ENCODE measurements at places on chromosomes 2 and 18. TPM values are rescaled to one million over a fixed set of nuclear protein-coding genes. Genes with fewer than 3 reads are reported as not detected.
A peak's percentile ranks its signal among the peaks of the same experiment; 100 is the strongest.

LYPD1 gene
- polyA plus RNA-seq, result 1.7 TPM

CXCR1 gene
- not detected for polyA plus RNA-seq

FHOD3 gene
- 2.7 TPM for polyA plus RNA-seq

KIF5C gene
- 37.8 TPM for polyA plus RNA-seq

IGFBP5 gene
- 0.43 TPM for polyA plus RNA-seq

ASB18 gene
- not detected for polyA plus RNA-seq

CAPN10 gene
- polyA plus RNA-seq, result 30.2 TPM

UGT1A7 gene
- polyA plus RNA-seq, result not detected

NYAP2 gene
- not detected for polyA plus RNA-seq

GRCh38 chr2:188610827-188611226 is 319.2 kb downstream of the GULP1 start:
- DNase-seq, result no peak

DNA sequence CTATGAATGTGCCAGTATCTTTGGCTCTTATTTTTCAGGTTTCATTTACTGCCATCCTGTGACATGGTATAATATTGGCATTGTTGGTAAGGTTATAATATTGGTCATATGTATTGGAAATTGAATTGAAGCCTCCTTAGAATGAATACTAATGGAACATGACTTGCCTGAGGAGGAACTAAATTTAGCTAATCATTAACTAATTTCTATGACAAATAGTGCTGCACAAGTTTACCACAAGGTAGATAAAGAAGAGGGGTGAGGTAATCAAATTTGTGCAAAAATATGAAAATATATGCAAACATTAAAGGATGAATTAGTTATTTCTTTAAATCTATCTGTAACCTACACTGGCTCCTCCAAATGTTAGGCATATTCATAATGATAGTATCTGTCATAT is 43.2 kb upstream of the ORC2 start:
- DNase-seq, result no peak

GRCh38 chr2:199207011-199207410 is 250.7 kb downstream of the SATB2 start:
- DNase-seq, result no peak

GRCh38 chr18:44699572-44700261 is 19.0 kb downstream of the SETBP1 start:
- DNase-seq, result no peak

DNA sequence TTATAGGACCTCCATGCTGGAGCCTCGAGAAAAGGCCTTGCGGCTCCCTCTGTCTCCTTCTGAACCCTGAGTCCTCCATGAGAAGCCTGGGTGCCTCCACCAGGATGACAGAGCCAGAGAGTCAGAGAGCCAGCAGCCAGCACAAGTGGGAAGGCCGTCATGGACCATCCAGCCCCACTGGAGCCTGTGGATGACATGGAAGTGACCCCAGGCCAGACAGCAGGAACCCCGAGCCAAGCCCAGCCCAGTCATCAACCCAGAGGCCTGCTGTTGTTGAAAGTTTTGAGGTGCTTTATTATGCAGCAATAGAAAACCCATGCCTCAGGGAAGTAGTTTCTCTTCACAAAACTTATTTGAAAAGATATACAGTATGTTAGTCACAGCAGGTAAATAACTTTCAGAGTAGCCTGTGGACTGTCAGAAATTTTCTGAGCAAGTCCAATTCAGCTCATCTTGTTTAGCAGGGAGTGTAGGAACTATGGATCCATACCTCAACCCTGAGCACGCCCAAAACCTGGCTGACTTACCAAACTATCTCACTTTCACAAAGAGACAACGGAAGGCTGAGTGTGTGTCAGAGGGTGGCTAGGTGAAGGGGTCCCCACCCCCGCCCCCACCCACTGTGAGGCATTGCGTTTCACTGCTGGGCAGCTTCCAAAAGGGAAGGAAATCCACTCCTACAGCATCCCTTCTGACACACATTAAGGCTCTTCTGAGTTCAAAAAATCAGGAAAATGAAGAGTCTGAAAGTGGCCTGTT is 79.9 kb upstream of the NDUFV2 start:
- no peak for DNase-seq

DNA sequence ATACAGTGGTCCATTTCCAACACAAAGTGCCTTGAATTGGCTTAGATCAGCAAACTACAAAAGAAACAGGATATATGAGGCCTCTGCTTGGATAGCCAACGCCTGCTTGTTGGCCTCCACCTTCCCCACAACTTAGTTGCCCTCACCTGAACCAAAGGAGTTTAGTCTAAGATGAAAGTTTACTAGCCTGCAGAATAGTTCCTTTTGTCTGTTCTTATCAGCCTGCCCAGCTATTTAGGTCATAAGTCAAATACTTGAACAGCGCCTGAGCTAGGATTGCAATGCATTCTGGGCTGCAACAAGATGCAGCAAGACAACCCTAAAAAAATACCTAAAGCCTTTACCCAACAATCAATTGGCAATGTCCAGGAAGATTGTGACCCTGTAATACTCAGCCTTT is 13.1 kb upstream of the EPG5 start:
- DNase-seq, result no peak

DNA sequence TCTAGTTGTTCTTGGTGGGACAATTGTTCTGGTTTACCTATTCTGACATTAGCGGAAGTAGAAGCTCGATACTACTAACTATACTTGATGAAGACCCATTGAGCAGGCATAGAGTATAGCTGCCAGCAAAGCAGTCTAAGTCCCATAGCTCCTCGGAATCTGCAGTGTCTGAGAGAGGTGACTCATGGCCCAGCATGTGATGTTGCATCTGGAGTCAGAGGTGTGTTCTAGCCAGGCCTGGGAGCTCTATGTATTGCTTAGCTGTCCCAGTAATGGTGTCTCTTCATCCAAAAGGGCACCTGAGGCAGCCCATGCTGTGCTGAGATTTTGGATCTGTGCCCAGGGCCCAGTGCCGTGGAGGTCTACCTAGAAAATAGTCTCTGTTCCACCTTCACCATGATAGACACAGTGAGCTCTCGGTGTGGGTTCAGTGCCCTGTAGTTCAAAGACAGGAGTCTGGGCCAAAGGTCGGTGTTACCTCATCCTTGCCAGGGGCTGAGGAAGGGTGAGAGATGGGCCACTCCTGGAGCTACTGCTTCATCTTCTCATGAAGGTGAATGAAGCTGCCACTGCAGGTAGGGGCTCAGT is 47.3 kb downstream of the MEX3C start:
- DNase-seq, result no peak

DNA sequence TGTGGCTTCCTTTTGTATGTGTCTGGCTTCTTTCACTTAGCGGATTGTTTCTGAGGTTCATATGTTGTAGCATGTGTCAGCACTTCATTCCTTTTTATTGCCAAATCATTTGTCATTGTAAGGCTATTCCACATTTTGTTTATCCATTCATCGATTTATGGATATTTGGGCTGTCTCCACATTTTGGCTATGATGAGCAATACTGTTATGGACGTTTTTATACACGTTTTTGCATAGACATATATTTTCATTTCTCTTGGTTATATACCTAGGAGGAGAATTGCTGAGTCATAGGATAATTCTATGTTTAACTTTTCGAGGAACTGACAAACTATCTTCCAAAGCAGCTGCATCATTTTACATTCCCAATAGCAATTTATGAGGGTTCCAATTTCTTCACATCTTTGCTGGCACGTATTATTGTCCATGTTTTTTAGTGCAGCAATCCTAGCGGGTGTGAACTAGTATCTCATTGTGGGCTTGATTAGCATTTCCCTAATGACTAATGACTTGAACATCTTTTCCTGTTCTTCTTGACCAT is 48.1 kb upstream of the TBC1D8 start:
- DNase-seq, result no peak

- no peak for DNase-seq
Observed at GRCh38 chr18:574149-574860, 5.9 kb upstream of the CETN1 start.

- DNase-seq, result peak; percentile 73
Observed at GRCh38 chr2:210195101-210195852, 24.1 kb upstream of the KANSL1L start.

- no peak for DNase-seq
Observed at GRCh38 chr2:152221839-152222238, 46.3 kb upstream of the STAM2 start.

DNA sequence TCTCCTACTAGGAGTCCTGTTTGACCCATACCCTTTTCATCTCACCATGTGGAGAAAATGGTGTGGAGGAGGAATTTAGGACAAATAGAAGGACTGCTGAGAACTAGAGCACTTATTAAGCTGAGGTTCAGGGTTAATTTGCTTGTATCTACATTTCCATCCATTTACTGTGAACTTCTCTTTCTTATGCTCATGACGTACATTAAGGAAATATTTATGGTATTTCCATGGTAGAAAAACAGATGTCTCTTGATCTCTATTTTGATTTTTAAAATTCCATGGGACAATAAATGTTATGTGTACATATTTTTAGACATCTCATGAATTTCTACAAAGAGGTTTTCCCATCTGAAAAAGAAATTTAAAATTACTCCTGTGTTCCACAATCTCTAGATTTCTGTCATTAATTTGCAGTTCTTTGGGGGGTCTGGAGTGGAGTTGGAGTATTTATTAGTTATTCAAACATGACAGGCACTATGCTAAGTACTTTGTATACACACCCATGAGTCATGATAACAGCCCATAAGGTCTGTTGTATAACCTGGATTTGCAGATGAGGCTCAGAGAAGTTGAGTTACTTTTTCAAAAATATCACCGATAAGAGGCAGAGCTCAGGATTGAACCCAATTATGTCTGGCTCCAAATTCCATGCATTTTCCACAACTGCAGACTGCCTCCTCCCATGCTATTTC is 112.6 kb downstream of the COPS8 start:
- DNase-seq, result peak; percentile 31

GRCh38 chr18:80106482-80107051 is 2.5 kb upstream of the ADNP2 start:
- no peak for DNase-seq

Data from GM23338 (cell line).